Hematopoietic multipotent progenitor cell treated with erythropoietin and hydrocortisone succinate and interleukin-3 and kit ligand, for 17 days (in vitro differentiated cells): ENCODE measurements at places on chromosomes 2 and 18.

DNA sequence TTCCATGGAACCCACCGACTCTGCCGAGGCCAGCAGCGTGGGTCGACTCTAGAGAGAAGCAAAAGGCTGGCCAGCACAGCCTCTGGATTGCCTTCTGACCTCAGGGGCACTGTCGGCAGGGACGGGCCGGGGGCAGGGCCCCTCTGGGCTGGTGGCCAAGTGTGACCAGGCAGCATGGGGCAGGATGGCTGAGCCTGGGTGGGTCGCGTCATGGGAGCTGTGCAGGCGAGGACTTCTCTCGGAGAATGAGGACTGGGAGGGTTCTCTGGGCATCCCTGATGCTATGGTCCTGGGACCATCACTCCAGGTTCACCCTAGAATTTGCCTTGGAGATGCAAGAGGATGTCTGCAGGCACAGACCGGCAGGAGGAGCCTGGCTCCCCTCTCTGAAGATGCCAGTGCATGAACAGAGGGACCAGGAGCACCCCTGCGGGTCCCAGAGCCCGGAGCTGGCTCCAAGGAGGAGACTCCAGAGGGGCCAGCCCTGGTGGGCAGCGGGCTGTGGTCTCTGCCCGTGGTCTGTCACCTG, 289.2 kb downstream of the NDUFA10 start:
- DNase-seq = no peak

- DNase-seq = no peak
Measured at GRCh38 chr2:175687465-175687864, 314.6 kb downstream of the LNPK start.

- DNase-seq = peak; percentile 87
Measured at GRCh38 chr2:10408649-10409579, 39.2 kb downstream of the ODC1 start.

DNA sequence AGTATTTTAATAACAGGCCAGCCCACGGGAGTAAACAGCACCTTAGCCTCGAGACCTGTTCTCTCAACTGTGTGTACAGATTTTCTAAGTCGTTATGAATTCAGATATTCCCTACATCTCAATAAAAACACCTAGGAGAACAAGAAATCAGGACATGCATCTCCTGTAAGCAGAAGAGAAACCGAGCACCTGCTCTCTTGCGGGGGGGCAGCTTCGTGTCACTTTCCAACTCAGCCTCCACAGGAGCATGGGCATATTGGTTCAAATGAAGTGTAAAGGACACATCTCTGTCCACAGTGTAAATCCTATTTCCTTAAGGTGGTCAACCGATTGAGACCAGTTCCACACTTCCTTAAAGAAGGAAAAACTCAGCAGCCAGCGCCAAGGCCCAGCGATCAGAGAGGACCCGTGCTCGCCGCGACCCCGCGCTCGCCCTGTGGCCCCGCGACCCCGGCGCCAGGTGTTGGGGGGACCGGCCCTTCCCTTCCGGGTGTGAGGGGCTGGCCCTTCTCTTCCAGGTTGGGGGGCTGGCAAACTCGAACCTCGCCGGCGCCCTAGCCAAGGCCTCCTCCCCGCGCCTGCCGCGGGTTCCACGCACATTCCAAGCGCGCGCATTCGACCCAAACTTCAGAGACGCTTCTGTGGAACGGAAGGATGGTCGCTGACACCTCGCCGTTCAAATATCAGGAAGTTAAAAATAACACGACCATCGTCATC, 652 bp downstream of the SH3YL1 start:
- DNase-seq = no peak

- no peak for DNase-seq
Measured at GRCh38 chr2:67471681-67472080, 74.5 kb downstream of the ETAA1 start.

DNA sequence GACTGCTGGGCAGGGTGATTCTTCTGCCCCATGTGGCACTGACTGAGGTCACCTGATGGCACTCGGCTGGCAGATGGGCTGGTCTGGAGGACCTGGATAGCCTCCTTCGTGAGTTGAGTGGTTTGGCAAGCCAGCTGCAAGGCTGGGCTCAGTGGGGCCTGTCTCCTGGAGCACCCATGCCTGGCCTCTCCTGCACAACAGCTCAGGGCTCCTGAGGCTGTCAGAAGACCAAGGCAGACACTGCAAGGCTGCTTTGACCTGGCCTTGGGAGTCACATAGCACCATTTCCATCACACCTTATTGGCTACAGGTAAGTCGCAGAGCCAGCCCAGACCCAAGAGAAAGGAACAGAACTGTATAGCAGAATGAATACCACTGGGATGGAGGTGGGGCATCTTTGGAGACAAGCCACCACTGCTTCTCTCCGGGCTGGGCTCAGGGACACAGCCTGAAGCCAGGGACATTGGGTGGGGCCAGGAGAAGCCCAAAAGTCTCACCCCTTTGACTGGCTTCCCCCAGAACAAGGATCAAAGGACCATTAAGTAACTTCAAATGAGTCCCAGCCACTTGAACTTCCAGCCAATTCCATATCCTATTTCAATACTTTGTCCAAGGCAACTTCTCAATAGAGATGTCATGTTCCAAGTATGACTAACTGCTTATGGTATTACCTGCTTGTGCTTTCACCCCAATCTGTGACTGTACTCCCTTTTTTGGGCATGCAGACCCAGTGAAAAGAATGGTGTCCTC, 156.3 kb downstream of the CABLES1 start:
- DNase-seq = no peak

DNA sequence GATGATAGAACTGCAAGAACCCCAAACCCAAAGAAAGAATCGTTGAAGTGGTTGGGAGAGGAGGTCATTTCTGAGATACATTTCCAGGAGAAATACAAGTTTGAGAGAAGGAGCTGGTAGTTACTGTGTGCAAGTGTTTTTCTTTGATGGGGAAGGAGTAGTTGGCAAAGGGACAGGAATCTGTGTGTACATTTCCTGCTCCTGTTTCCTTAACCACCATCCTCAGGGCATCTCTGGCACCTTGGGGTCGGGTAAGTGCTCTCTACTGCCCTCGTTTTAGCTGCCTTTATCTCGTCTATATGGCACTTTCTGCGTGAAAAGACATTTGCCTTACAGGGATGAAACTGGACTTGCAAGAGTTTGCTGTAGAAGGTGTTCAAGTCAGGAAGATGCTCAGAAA, 27.3 kb downstream of the CDC42EP3 start:
- no peak for DNase-seq

DNA sequence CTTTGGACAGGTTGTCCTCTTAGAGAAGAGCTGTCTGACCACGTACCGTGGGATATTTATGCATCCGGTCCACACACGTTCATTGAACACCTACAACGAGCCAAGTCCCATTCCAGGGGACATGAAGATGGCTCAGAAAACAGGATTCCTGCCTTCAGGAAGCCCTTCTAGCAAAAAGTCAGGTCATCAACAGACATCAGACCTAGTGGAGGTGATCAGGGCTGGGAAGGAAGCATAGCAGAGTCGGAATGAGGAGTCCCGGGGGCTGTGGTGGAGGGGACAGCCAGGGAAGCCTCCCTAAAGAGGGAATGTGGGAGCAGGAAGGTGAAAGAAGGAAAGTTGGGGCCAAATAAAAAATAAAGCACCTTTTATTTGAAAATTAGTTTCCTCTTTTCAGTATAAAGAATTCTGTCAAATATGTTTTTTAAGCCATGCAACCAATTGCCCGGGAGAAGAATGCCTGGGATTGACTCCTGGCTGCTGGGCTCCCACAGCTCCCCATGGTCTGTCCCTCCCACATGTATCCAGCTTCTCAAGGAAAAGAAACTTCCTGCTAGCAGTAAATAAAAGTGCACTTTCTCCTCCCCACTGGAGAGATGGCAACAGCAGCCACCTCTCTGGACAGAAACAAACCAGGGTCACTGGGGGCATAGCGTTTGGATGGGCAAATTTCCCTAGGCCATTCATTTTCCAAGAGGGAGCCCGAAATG, 144.8 kb downstream of the SMAD7 start:
- DNase-seq = no peak

DNA sequence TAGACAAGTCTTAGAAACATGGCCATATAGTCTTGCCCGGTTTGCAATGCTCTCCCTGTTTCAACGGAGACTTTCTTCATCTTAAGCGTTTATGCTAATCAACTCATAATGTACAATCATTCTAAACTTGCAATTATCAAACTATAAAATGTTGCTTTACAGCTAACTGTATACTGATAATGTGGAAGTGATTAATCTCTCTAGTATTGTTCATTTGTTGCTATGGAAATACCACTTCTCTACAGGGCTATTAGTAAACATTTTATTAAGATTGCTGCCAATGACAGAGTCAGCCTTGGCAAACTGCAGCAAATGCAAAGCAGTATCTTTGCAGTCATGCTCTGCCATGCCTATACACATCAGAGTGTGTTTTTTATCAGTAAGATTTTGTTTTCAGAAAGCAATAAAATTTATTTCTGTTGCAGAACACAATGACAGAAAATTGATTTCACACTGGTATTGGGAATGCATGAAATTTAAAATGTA, 1201.8 kb upstream of the CDH2 start:
- DNase-seq = no peak

DNA sequence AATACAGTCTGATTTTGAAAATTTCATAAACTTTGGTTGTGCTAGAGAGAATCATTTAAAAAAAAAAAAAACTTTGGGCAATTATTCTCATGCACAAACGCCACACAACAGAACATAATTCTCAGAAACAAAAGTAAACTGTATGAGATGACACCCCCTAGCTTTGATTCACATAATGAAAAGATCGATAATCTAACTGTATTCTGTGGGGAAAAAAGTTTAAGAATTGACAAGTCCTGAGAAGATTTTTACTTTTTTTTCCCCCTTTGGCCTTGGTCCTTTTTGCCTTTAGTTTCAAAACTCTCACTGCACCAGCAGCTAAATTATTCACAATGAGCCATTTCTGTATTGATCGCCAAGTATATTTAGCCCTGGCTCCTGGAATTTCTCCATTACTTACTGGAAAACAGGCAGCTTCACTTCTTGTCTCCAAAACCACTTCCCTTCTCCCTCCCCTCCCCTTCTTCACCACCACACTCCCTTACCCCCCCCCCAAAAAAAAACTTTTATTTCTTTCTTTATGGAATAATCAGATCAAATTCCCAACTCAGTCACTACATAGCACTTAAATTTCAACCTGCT, 2.0 kb downstream of the IKZF2 start:
- no peak for DNase-seq

DNA sequence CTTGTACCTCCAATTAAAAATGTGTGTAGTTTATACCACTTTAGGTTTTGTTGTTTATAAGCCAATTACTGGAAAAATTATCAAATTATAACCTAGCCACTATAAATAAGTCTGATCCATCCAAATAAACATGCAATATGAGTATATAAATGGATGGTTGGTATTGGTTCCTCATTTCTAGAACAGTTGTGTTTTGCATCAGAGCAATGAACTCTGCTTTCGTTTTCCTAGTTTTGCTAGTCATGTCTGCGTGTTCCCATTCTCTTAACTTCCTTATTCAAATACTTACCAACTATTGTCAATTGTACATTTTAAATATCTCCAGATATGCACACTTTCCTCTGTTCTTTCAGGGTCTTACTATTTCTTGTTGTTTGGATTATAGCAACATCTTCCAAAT, 641.7 kb downstream of the NR4A2 start:
- no peak for DNase-seq

DNA sequence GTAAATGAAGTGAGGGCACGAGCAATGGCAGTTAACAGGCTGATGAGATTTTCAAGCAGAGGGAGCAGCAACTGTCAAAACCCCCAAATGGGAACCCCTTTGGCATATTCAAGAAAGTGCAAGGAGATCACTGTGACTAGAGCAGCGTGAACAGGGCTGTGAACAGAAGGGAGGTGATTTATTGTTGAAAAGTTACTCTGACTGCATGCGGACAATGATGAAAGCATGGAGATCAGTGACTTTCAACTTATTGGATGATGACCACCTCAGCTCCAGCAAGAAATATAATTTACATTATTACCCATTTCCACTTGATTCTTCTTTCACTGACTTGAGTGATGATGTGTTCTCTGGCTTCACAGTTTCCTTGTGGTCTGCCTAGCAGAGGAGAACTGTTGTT, 187.8 kb upstream of the BOD1L2 start:
- DNase-seq = no peak

- no peak for DNase-seq
Measured at GRCh38 chr18:74661008-74661407, 63.3 kb downstream of the ZNF407 start.

- no peak for DNase-seq
Measured at GRCh38 chr2:239532859-239533258, 132.0 kb upstream of the HDAC4 start.

- no peak for DNase-seq
Measured at GRCh38 chr2:146927080-146927711, 917.6 kb upstream of the ACVR2A start.

DNA sequence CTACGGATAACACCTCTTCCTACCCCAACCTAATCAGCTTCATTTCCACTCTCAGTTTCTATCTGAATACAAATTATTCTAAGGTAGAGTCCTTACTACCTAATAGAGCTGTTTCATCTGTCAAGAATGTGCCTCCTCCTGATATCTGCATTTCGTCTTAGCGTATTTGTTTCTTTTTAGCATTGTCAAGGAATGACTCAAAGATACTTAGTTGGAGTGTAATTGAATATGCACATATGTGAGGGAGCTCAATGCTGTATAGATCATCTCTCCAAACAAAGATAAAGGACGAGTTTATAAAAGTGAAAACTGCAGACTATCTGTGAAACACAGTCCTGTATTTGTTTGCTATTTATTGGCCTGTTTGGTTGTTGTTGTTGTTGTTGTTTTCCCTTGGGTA, 2059.4 kb upstream of the CELF4 start:
- no peak for DNase-seq

GRCh38 chr2:28477087-28477486, 18.8 kb upstream of the PLB1 start:
- no peak for DNase-seq

- DNase-seq = no peak
Measured at GRCh38 chr18:9570255-9570654, 44.1 kb downstream of the PPP4R1 start.

- peak; percentile 78 for DNase-seq
Measured at GRCh38 chr2:96637385-96638143, 548 bp downstream of the KANSL3 start.

DNA sequence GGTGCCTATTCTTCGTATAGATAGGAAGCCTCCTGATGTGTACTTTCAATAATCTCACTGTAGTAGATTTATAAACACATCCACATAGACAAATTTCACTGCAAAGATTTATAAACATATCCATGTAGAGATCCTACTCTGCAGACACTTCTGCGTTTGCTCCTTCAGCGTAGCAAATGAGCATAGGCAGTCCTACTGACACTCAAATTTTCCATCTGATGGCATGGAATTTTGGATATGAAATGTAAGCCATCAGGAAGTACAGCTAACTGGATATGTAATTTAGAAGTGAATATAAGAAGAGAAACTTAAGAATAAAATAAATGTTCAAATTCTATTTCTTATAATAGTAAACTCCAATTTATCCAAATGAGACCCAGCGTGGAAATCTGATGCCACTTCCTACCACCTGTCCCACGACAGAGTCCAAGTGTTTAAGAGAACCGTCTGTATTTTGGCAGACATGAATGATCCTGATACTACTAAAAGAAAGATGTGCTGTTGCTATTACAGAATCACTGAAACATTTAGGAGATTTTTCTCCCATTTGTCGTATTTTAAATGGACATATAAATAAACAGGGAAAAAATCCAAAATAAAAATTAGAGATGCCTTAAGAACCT, 86.0 kb downstream of the DTNA start:
- no peak for DNase-seq
